Lung microvascular endothelial cell (primary cell): ENCODE measurements at places on chromosomes 13 and 19. TPM values are rescaled to one million over a fixed set of nuclear protein-coding genes. Genes with fewer than 3 reads are reported as not detected.
A peak's percentile ranks its signal among the peaks of the same experiment; 100 is the strongest.

GRCh38 chr13:48437371-48437770 is 24.5 kb upstream of the LPAR6 start:
- peak; percentile 82 for DNase-seq

DNA sequence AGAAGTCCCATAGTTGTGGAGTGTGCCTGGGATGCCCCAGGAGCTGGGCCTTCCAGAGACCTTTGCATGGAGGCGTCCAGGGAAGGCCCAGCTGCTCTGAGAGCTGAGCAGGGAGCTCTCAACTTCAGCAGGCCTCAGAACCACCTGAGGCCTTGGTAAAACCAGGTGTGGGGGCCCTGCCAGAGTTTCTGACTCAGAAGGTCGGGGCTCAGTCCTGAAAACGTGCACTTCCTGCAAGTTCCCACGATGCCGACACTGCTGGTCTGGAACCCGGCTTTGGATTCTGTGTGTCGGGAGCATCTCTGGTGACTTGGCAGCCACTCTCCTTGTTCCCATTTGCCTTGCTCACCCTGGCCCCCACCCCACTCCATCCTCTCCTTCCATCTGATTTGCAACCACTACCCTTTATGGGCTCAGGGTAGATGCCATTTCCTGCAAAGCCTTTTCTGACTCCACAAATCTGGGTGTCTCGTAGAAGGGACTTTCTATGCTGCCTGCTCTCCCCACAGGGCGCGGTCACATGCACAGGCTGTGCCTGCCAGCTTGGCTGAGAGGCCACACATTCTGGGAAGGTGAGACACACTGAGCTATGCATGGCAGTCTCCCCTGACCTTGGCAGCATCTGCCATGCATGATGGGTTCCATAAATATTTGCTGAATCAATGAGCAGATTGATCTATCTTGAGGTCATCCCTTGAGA is 244.7 kb downstream of the COL4A1 start:
- no peak for DNase-seq

GRCh38 chr19:6534451-6535093 is 3.7 kb downstream of the TNFSF9 start:
- no peak for DNase-seq

DNA sequence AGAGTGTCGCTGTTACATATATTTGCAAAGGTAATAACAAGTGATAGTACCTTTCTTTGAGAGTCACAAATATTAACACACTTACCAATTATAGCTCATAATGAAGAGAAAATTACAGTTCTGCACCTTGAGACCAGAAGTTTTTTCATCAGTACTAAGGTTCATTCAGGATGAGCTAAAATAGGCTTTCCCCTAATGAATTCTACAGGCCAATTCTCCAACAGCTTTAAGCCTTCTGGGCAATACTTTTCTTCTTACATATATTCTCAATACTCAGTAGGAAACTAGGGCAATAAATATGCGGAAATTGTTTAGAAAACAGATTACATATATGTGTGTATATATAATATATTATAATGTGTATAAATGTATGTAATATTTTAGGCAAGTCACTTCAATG is 2672.8 kb upstream of the PCDH20 start:
- no peak for DNase-seq

- no peak for DNase-seq
Measured at GRCh38 chr19:33706631-33707030, 84.9 kb downstream of the CHST8 start.

GRCh38 chr19:43960411-43960810 is 9.4 kb downstream of the ZNF221 start:
- no peak for DNase-seq

The ATP12A gene
- total RNA-seq = not detected in 2 replicates

The ZNF606 gene
- total RNA-seq = 5.2 and 8.7 TPM in 2 replicates
